ENCODE measurements at places on chromosomes 5 and 9.

DNA sequence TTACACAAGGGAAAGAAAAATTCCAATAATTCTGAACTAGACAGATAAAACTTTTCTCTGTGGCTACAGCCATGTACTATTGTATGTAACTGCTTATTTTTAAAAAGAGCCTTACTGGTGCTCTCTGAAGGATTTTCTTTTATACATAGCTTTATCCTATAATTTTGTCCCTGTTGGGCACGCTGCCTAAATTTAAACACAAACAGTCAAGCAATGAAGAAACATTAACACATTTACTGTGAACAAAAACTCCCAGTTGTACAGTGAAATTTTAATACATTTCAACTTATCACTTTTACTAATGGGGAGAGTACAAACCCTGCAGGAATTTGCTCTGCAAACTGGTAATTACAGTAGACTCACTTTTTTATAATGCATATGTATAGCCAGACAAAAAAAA lies 273.3 kb downstream of the BNC2 start:
- DNase-seq: no peak

DNA sequence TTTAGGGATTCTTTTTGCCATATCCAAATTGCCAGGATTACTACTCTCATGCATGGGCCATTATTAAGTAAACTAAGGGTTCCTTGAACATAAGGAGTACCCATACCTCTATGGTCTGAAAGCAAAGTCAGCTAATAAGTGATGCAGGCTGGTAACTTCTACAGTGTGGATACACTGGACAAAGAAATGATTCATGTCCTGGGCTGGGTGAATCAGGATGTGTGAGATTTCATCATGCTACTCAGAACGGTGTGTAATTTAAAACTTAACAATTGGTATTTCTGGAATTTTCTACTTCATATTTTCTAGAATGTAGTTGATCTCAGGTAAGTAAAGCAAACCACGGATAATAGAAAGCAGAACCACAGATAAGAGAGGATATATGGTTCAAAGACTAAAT lies 428.8 kb downstream of the CHSY3 start:
- DNase-seq: peak; percentile 1

DNA sequence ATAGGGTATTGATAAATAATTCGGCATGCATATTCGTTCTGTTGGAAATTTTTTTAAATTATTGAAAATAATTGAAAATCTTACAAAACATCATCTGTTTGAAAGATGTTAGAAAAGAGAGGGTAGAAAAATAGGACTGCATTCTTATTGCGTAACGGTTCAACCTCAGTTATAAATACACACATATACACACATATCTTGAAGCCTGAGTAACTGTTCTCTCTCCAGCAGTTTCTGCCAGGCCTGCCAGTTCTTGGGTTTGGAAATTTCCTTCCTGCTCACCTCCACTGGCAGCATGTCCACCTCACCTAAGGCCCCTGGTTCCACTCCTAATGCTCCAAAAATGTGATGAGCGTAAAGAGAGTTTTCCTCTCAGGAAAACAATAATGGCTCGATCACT lies 9.1 kb downstream of the SPATA31E1 start:
- no peak for DNase-seq

GRCh38 chr5:52448111-52448510 lies 339.6 kb upstream of the ITGA1 start:
- DNase-seq: no peak

DNA sequence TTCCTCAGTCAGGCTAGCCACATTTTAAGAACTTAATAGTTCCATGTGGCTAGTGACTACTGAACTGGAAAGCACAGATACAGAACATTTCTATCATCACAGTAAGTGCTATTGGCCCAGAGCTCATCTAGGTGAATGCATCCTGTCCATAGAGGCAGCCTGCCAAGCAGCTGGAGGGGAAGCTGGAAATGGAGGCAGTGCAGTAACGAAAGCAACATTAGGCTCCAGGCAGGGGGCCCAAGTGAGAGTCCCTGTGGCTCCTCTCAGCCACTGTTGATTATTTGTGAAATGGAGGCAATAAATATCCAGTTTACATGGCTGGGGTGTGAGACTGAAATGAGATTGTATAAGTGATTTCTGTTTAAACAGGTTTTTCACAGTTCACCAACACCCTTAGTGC lies 227.2 kb upstream of the KLF9 start:
- no peak for DNase-seq

- DNase-seq: peak; percentile 16
Measured at GRCh38 chr9:107337676-107338590, 54.9 kb downstream of the RAD23B start.

GRCh38 chr5:100858987-100859545 lies 44.0 kb downstream of the ST8SIA4 start:
- no peak for DNase-seq

DNA sequence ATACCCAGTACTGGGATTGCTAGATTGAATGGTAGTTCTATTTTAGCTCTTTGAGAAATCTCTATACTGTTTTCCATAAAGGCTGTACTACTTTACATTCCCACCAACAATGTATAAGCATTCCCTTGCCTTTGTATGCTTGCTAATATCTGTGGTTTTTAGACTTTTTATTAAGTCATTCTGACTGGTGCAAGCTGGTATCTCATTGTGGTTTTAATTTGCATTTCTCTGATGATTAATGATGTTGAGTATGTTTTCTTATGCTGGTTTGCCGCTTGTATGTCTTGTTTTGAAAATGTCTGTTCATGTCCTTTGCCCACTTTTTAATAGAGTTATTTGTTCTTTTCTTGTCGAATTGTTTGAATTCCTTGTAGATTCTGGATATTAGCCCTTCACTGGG lies 512.7 kb upstream of the PAPPA start:
- peak; percentile 60 for DNase-seq

DNA sequence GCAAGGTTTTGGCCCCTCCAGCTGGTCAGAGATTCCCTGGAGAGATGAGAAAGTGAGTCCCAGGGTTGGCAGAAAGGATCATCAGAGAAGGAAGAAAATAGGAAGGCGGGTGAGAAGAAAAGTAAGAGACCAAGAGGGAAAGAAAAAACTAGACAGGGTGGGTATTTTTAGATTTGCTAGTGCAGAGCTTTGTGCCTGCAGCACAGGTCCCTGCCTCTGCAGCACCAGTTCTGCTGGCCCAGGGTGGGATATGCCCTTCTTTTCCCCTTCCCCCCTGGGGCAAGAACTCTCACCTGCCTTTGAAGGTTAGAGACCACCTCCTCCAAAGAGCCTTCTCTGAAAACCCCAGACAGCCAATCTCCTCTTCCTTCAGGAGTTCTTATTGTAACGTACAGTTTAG lies 90.3 kb upstream of the EGFLAM start:
- no peak for DNase-seq

- no peak for DNase-seq
Measured at GRCh38 chr5:161745392-161745791, 59.9 kb downstream of the GABRA6 start.

DNA sequence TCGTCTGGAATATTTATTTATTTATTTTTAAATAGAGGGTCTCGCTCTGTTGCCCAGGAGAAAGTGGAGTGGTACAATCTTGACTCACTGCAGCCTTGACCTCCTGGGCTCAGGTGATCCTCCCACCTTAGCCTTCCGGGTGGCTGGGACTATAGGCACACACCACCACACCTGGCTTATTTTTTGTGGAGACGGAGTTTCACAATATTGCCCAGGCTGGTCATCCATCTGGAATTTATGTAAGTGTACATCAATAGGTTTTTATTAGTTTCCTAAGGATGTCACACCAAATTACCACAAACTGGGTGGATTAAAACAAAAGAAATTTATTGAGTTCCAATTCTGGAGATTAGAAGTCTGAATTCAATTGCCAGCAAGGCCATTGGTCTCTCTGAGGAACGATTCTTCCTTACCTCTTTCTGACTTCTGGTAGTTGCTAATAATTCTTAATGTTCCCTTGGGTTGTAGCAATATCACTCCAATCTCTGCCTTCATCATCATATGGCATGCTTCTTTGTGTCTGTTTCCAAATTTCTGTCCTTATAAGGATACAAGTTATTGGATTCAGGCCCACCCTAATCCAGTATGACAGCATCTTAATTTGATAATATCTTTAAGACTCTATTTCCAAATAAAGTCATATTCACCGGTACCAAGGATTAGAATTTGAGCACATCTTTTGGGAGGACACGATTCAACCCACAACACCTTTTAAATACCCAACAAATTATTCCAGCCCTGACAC lies 16.3 kb upstream of the RAD23B start:
- no peak for DNase-seq

GRCh38 chr5:7629561-7629960 lies 221.4 kb downstream of the CFAP90 start:
- no peak for DNase-seq

- DNase-seq: no peak
Measured at GRCh38 chr5:139293202-139293506, 386 bp upstream of the MATR3 start.

GRCh38 chr9:69815313-69815712 lies 5.3 kb upstream of the CFAP95 start:
- DNase-seq: no peak

- DNase-seq: no peak
Measured at GRCh38 chr5:147051193-147051592, 172.6 kb upstream of the PPP2R2B start.

GRCh38 chr9:91221332-91221731 lies 140.4 kb downstream of the AUH start:
- DNase-seq: no peak

GRCh38 chr5:175195698-175196656 lies 248.0 kb downstream of the DRD1 start:
- peak; percentile 55 for DNase-seq

DNA sequence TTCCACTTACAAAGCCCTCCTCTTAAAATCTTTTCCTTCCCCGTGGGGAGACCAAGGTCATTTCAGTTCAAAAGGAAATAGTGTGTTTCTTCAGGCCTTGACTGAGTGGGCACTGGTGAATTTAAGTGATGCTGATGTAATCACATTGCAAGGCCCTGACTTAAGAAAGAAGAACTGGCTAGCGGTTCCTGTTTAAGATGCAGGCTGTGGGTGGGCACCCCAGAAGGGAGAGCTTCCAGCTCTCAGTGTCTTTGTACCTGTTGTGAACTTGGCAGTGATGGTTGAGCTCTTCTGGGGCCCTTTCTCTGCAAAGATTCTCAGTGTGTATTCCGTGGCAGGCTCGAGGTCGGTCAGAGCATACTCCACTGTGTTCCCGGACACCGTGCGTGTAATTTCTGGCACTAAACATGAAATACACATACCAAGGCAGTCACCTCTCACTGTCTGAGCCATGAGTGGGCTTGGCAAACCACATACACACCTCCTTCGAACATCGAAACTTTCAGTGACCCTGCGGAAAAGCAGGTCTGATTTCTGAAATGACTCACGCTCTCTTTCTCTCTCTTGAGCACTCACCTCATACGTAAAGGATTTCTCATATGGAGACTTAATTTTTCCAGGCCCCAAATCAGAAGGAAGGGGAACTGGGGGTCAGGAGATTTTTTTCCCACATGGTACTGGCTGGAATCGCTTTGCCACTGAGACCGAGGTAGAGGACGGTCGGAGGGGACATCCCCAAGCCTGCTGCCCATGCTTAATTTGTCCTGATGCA lies 81.9 kb downstream of the TNC start:
- peak; percentile 94 for DNase-seq

GRCh38 chr5:178331491-178331996 lies 98.9 kb upstream of the PHYKPL start:
- no peak for DNase-seq

GRCh38 chr9:90044263-90044662 lies 439.5 kb downstream of the GADD45G start:
- DNase-seq: no peak

DNA sequence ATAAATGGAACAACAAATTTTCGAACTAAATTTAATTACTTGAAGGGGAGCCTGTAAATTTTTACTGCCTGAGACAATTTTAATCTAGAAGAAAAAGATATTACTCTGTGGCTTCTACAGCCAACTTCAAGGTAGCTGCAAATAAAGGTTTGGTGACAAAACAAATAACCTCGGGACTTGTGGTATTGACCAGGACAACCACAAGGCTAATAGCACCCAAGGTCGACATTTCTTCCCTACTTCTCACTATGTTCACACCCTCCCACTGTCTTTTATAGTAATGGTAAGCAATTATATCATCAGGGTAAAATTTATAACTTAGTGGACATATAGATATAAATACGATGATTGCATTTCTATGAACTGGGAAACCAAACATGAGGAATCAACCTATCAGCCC lies 67.9 kb upstream of the SPINK5 start:
- DNase-seq: no peak

DNA sequence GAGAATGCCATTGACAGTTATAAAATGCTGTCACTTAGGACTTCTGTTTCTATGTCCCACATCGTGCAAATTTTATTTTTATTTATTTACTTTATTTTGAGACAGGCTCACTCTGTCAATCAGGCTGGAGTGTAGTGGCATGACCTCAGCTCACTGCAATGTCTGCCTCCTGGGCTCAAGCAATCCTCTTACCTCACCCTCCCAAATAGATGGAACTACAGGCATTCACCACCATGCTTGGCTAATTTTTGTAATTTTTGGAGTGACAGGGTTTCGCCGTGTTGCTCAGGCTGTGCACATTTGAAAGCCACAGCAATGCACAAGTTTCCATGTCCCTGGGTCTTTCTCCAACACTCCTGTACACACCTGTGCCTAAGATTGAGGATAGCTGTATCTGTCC lies 51.8 kb downstream of the ADAMTS16 start:
- no peak for DNase-seq

- DNase-seq: no peak
Measured at GRCh38 chr5:142946547-142947426, 176.6 kb downstream of the ARHGAP26 start.

GRCh38 chr9:96031366-96031824 lies 155.9 kb downstream of the ERCC6L2 start:
- peak; percentile 49 for DNase-seq

GRCh38 chr5:87524217-87524616 lies 111.5 kb upstream of the CCNH start:
- DNase-seq: no peak

- DNase-seq: no peak
Measured at GRCh38 chr9:33453999-33454660, 6.7 kb upstream of the AQP3 start.

- no peak for DNase-seq
Measured at GRCh38 chr5:138778234-138778633, 25.0 kb downstream of the CTNNA1 start.

DNA sequence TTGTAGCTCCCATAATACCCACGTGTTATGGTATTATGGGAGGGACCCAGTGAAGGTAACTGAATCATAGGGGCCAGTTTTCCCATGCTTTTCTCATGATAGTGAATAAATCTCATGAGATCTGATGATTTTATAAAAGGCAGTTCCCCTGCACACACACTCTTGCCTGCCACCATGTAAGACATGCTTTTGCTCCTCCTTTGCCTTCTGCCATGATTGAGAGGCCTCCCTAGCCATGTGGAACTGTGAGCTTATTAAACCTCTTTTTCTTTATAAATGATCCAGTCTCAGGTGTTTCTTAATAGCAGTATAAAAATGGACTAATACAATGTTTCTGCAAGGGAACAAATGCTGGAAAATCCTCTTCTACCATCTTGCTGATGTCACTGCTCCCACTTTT lies 10.1 kb upstream of the HSDL2 start:
- DNase-seq: no peak

- no peak for DNase-seq
Measured at GRCh38 chr5:73727470-73727869, 101.5 kb downstream of the ARHGEF28 start.

Measured in fibroblast of the conjunctiva (primary cell).